Stimulated activated CD8-positive, alpha-beta memory T cell treated with anti-CD3 and anti-CD28 coated beads, Interleukin-15, amount 100 ng/mL, for 4 hours (primary cell): ENCODE measurements at places on chromosomes 2 and 18.

GRCh38 chr2:189587780-189588179 lies 7.2 kb upstream of the SLC40A1 start:
- DNase-seq: no peak

- DNase-seq: no peak
These were observed 306.6 kb upstream of the VWC2L start for GRCh38 chr2:214104219-214104618.

DNA sequence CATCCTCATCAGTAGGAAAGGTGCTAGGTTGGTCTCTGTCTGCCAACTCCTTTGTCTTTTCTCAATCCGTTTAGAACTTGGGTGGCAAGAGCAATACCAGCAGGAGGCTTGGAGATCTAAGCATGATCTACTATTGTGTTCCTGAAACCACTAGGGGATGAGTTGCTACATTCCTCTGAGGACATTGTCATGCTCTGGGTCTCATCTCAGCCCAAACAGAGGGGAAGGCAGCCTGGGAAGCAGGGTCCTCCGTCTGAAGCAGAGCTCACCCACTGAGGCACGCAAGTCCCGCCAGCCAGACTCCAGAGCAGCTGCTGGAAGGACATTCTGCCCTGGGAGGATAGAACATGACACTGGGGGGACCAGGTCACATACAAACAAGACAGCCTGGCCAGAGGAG lies 162.9 kb downstream of the MTCL1 start:
- no peak for DNase-seq

GRCh38 chr18:48640566-48641270 lies 101.9 kb downstream of the CTIF start:
- DNase-seq: no peak

DNA sequence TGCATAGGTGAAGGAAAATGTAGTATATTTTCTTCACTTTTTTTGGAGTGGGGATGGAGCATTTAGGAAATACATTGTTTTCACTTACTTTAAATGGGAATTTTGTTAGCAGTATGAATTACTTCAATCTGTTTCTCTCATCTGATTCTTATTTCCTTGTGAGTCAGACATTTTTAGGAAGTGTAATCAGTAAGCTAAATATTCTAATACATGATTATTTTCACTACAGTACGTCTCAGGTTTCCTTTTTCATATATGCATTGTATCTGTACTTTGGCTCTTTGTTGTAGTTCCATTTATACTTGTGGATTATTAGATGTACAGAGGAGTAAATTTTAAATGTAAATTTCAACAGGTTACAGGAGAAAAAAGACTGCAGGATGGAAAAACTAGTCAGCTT lies 27.9 kb downstream of the GPD2 start:
- no peak for DNase-seq

- DNase-seq: no peak
These were observed 19.4 kb upstream of the DNER start for GRCh38 chr2:229733611-229734245.

- no peak for DNase-seq
These were observed 264.4 kb downstream of the TWIST2 start for GRCh38 chr2:239112127-239112774.

DNA sequence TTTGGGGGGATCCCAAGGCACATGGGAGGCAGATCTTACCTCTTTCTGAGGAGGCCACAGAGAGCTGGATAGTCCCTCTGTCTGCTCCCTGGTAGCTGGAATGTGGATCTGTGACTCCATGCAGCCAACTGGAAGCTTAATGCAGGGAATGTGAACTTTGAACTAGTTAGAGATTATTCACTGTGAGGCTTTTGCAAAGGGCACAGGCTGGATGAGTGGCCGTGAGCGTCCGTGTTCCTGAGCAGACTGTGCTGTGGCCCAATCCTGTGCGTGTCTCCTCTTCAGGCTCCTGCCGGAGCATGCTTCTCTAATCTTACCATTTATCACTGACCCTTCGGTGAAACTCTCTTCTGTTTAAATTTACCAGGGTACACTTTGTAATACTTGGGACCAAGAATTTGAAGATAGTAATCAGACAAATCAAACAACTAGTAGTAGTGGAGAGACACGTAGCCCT lies 187.6 kb downstream of the PTPRM start:
- DNase-seq: no peak

- no peak for DNase-seq
These were observed 283.1 kb downstream of the SP3 start for GRCh38 chr2:173681881-173682650.
